NCI-H1417 (cell line): ENCODE measurements at places on chromosomes 1 and 21.
A peak's percentile ranks its signal among the peaks of the same experiment; 100 is the strongest.

GRCh38 chr1:205951746-205952145, 8.5 kb upstream of the SLC26A9 start:
- no peak for DNase-seq

GRCh38 chr1:178955391-178955954, 70.2 kb upstream of the FAM20B start:
- DNase-seq, result no peak

DNA sequence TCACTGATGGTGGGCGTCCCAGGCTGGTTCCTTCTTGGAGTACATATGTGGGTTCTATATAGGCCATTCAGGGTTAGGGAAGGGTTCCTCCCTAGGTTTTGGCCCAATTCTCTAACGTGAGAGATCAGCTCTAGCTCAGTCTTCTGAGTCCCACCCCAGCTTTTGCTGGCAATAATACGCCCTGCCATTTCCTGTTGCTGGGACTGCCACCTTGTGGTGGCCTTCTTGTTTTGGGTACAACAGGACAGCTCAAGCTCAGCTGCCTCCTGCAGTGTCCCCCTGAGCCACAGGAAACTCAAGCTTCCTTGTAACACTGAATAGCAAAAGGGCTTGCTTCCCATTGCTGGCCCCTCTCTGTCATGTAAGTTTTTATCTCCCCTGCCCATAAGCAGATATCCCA, 77.8 kb downstream of the BACH1 start:
- DNase-seq, result peak; percentile 31

GRCh38 chr1:111618081-111618480, 1.5 kb upstream of the RAP1A start:
- no peak for DNase-seq

DNA sequence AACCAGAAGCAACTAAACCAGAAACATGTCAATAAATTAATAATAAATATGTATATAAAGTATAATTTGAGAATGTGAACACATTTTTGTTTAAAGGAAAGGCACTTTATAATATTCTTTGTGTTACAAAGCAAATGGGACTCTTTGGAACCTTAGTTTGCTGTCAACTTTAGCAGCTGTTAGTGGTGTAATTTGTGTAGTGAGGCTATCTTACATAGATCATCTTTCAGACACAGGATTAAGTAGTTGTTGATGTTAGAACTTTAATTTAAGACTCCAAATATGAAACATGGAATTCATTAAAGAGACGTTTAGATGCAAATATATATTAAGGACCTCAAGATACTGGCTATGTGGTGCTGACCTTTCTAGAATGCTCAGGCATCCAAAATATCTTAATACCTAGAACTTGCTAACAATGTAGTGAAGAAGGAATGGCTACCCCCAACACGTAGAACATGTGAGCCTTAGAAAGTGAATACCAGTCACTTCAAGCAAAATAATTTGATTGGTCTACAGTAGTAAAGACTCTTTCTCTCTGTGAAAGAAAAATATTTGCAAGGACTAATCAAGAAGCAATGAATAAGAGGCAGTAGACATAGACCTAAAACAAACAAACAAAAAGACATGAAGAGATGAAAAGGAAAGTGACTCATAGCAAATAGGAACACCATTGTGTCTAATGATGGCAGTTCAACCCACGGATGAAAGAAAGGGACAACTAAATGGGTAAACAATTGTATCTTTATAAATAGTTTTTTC, 811.4 kb downstream of the USP25 start:
- DNase-seq, result no peak

- no peak for DNase-seq
These were observed 5.7 kb downstream of the UBASH3A start for GRCh38 chr21:42409366-42409765.

DNA sequence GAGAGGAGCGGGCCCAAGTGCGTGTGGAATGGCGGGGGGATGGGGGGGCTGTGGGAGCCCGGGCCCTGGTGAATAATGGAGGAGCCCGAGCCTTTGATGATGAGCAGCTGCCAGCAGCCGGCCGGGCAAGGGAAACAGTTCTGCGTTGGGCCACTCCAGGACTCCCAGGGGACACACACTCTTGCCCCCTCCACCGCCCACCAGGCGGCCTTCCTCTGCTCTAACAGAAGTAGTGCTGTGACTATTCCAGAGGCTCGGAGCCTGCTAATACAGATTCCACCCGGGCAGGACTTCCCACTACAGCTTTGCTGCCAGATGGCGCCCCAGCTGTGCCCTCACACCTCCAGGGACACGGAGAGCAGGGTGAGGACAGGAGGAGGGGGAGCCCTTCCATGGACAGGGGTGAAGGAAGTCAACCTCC, 48.2 kb upstream of the LRP8 start:
- no peak for DNase-seq

GRCh38 chr21:33245289-33245918, 15.7 kb downstream of the IFNAR2 start:
- no peak for DNase-seq
